Stimulated activated CD4-positive, alpha-beta T cell treated with anti-CD3 and anti-CD28 coated beads, Interleukin-12 subunit alpha, Interleukin-12 subunit beta, amount 100 ng/mL, for 48 hours (primary cell): ENCODE measurements at places on chromosomes 13 and 19.

- DNase-seq = no peak
Observed at GRCh38 chr13:27634231-27634630, 12.5 kb downstream of the POLR1D start.

GRCh38 chr19:38004186-38004520 lies 97.1 kb downstream of the SIPA1L3 start:
- DNase-seq = no peak

DNA sequence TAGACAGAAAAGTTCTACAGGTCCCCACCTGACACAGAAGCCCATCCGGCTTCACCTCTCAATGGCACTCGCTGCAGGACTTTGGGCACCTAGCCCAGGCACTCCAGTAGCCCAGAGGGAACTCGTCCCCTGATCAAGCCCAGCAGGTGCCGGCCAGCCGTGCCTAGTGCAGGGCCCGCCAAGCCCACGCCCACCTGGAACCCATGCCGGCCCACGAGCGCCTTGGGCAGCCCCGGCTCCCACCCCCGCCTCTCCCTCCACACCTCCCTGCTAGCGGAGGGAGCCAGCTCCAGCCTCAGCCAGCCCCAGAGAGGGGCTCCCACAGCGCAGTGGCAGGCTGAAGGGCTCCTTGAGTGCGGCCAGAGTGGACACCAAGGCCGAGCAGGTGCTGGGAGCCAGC lies 268.8 kb downstream of the SLITRK1 start:
- no peak for DNase-seq

DNA sequence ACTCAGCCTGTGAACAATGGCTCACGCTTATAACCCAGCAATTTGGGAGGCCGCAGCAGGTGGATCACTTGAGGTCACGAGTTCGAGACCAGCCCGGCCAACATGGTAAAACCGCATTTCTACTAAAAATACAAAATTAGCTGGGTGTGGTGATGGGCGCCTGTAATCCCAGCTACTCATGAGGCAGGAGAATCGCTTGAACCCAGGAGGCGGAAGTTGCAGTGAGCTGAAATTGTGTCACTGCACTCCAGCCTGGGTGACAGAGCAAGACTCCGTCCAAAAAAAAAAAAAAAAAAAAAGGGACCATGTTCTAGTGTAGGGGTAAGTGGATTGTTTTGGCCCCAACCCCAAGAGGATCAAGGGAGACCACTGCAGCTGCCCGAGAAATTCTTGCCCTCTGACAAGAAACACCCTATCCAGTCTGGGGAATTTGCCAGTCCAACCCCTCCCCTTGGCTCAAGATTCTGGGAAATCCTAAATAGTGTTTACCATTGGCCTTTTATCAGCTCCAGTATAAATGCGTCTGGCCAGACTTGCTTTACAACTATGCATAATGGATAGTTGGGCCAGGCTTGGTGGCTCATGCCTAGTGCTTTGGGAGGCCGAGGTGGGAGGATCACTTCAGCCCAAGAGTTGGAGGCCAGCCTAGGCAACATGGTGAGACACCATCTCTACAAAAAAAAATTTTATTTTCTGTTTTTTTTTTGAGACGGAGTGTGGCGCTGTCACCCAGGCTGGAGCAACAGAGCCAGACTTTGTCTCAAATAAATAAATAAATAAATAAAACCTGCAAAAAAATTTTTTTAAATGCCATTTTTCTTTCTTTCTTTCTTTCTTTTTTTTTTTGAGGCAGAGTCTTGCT lies 5.1 kb upstream of the DHDH start:
- DNase-seq = no peak

- DNase-seq = no peak
Observed at GRCh38 chr13:112067871-112068539, 1.1 kb downstream of the SOX1 start.

DNA sequence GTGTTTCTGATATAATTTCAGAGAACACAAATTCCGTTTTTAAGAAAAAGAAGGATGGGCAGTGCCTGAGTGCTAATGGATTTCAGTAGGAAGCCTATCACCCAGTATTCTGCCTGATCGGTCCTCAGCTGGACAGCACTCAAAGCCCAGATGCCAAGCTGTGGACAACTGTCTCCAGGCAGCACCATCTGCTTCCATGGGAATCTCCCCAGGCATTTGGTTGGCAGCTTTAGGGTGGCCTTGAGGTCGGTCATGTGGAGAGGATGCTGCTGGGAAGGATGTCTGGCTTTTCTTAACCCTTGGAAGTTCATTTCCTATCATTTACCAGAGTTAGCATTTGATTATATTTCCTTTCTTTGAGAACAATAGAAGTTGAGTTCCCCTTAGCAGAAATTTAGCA lies 311.7 kb downstream of the TBC1D4 start:
- DNase-seq = no peak

DNA sequence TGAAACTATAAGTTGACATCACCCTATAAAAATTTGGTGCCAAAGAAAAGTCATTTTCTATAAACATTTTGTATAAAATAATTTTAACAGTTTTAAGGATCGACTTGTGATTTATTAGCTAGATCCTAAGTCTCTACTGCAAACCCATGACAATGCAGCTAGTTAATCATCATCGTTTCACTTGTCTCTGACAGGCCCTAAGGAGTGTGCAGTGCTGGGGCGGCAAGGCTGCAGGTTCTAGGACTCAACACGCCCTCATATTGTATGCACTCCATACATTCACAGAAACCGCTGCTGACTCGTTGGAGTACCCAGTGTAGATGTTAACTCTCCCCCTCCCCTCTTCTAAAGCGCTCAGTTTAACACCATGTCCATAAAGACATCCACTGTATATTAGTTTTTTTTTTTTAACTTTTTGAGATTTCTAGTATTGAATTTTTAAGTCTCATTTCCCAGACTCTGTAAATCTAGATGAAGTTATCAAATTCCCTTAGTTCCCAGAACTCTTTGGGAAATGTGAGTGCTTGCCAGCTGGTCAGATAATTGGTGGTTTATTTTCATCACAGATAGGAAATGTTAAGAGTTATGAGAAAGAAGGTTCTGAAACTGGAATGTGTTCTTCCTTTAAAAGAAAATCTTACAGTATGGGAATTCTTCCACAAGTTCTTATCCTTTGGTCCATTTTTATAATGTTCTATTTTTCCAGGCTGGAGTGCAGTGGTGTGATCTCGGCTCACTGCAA lies 162.8 kb upstream of the RNF113B start:
- no peak for DNase-seq

DNA sequence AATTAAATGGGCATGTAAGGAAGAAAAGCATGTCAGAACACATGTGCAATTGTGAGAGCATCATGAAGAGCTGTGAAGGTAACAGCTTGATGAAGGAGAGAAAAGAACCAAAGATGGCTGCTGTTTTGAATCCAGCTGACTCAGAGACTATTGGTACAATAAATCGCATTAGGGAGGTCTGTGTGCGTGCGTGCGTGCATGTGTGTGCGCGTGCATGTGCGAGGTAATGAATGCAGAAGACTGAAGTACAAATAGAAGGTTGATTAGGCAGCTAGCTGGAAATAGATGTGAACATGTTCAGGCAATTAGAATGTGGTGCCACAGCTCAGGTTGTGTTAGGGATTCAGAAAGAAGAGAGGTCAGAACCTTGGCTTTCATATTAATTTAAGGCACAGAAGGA lies 440.5 kb downstream of the OXGR1 start:
- no peak for DNase-seq

- DNase-seq = no peak
Observed at GRCh38 chr19:8877854-8878705, 45.9 kb downstream of the MBD3L1 start.

- DNase-seq = no peak
Observed at GRCh38 chr13:59996461-59996980, 167.2 kb downstream of the DIAPH3 start.

- no peak for DNase-seq
Observed at GRCh38 chr13:26485288-26485687, 72.2 kb upstream of the WASF3 start.

GRCh38 chr19:58248886-58249285 lies 20.2 kb downstream of the ZNF544 start:
- no peak for DNase-seq

DNA sequence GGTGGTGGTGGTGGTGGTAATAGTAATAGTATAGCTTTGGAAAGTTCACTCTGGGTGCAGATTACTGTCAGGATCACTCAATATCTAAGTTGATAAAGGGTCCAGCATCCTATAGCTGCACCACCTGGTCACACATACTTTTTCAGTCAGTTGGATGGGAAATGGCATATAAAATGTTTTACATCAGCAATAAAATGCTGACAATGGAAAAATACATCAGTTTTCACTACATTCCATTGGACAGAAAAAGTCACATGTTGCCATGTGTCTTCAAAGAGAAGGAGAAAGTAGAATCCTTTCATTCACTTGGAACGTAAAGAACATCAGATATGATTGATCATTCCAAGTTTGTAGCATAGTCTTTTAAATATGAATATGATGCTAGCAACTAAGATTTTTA lies 481.4 kb downstream of the SLITRK6 start:
- DNase-seq = no peak

- no peak for DNase-seq
Observed at GRCh38 chr19:37313335-37313627, 57.6 kb upstream of the ZNF527 start.

- DNase-seq = no peak
Observed at GRCh38 chr13:73131247-73131646, 72.4 kb downstream of the KLF5 start.

GRCh38 chr19:57648331-57649003 lies 15.5 kb downstream of the ZNF211 start:
- no peak for DNase-seq

DNA sequence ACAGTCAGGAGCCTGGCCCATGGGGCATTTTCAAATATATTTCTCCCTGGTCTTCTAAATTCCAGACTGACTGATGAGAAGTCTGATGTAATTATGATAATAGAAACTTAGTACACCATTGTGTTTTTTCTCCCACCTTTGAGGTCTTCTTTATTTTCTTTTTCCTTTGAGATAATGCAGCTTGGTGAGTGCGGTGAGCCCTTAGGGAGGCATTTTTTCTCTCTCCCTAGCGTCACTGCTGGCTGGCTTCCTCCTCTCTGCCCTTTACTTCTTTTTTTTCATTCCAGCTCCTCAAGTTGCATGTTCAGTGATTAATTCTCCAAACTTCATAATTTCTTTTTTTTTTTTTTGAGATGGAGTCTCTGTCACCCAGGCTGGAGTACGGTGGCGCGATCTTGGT lies 12.8 kb upstream of the CDC42EP5 start:
- DNase-seq = no peak

- DNase-seq = no peak
Observed at GRCh38 chr19:3976495-3977241, 5.8 kb upstream of the DAPK3 start.

- DNase-seq = no peak
Observed at GRCh38 chr19:45440873-45441654, 17.3 kb upstream of the ERCC1 start.

- no peak for DNase-seq
Observed at GRCh38 chr13:66154354-66154753, 1075.8 kb downstream of the PCDH9 start.

DNA sequence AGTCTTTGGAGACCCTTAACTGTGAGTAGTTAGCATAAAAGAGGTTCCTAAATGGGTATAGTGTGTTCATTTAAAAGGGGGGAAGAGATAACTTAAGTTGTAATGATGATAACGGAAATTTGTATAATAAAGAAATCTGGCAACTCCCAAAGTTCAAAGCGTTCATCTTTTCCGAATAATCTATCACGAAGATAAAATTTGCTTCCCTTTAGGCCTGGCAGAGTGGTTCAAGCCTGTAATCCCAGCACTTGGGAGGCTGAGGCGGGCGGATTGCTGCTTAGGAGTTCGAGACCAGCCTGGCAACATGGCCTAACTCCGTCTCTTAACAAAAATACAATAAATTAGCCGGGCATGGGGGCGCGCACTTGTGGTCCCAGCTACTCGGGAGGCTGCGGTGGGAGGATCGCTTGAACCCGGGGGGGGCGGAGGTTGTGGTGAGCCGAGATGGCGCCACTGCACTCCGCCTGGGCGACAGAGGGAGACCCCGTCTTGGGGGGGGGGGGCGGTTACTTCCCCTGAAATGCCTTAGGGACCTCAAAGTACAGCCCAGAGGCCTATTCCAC lies 934 bp downstream of the N4BP2L2 start:
- DNase-seq = peak; percentile 30

- no peak for DNase-seq
Observed at GRCh38 chr19:39915848-39916215, 18.6 kb downstream of the FCGBP start.
